ENCODE measurements at places on chromosomes 5 and 9.
A peak's percentile ranks its signal among the peaks of the same experiment; 100 is the strongest.

DNA sequence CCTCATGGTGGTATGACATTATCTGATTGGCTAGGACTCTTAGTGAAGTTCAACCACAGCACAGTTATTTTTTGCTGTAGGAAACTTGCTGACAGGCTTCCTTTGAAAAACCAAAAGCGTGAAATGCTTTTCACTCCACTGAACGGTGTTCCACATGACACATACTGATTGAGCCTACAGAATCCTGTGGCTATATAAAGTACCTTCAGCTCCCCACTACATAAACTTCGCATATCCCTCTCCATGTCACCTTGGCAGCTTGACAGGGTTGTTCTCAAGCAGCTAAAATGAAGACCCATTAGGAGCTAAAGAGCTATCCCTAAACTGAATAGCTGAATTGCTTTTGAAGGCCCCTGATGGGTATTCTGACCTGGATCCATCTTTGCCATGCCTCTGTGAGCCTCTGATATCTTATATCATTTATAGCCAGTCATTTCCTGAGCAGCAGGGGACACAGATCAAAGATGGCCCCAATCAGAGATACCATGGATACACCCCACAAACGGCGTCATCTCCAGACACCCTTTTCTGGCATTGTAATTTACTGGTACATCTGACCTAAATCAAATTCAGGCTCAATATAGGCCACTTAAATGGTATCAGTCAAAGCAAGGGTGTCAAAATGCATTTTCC, 91.5 kb downstream of the APBA1 start:
- peak; percentile 59 for DNase-seq

- DNase-seq, result no peak
Observed at GRCh38 chr5:14741131-14741530, 76.6 kb downstream of the OTULIN start.

DNA sequence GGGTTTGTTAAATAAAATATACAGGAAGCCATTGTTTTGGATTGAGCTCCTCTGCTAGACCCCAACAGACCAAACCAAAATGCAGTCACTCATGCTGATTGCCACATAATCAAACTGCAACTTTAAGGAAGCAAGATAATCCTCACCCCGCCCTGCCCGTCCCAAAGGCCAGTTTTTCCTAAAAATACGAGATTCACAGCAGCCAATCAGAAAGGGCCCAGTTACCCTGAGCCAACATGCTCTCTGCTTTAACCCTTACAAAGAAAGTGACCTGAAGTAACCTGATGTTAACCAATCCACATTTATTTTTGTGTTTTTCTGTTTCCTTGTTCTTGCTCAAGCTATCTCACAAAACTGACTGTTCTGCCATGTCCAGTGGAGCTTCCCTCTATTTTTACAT, 21.5 kb upstream of the RNF20 start:
- peak; percentile 9 for DNase-seq

DNA sequence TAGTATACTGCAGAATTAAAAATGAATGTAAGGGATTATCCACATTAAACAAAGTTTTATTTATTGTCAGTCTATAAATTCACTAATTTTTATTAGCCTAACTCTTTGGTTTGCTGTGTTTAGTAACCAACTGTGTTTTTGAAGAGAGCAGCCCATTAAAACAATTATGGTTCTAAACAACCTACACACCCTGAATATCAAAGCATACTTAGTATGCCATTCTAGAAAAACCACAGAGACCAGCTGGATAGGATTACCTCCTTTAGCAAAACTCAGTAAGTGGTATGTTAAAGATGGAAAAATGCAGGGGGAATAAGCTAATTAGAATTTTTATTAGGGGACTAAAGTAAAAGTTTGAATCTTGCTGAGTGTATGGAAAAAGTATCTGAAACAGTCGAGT, 1981.7 kb upstream of the NUDT12 start:
- peak; percentile 17 for DNase-seq

DNA sequence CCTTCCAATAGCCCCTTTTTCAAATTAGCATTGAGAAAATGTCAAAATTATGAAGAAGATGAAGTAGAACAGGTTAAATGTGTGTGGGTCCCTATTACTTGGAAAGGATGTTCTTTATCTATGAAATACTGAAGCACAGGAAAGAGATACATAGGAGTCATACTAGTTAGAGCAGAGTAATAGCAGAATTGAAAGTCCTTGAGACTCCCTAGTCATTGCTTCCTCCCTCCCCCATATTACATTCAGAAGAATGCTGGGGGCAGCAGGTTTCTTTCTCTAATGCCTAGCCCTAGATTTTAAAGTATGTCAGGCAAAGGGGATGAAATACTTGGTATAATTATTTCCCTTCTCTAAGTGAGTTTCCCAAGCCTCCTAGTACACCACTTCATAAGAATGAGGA, 4.4 kb downstream of the ZCCHC9 start:
- no peak for DNase-seq

- DNase-seq, result peak; percentile 76
Observed at GRCh38 chr5:158701406-158702177, 398.1 kb downstream of the EBF1 start.

GRCh38 chr9:77841739-77842386, 189.7 kb downstream of the GNAQ start:
- no peak for DNase-seq

DNA sequence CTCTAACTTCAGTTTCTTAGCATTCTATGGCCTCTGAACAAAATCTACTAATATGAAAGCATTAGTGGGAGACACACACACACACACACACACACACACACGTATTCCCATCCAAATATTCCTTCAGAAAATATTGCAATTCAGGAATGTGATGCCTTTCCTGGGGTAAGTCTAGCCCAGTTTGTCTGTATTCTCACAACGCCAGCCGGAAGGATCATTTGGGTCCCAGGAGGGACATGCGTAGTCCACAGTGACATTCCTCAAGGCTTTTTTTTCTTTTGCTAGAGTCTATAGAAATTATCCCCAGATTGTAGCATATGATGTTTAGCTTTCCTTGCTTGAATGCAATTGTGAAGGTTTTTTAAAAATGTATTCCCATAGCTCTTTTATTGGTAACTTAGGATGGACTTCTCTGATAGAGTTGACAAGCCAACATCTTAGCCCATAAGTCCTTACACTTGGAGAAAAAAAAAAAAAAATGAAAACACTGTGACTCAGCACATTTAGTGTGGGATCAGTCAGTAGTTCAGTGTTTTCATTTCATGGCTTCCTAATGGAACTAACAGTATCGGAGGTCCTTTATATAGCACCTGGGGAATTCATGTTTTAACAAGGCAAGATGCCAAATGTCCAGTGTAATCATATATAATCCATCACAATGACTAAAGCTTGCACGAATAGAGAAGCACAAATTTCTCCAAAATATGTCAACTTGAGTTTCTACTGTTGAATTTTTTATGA, 316.5 kb downstream of the DIRAS2 start:
- peak; percentile 69 for DNase-seq

GRCh38 chr5:168679515-168679920, 100.3 kb upstream of the PANK3 start:
- peak; percentile 67 for DNase-seq

GRCh38 chr5:11177999-11178711, 417.1 kb upstream of the DAP start:
- DNase-seq, result no peak

- DNase-seq, result no peak
Observed at GRCh38 chr9:125061391-125061790, 81.9 kb downstream of the SCAI start.

DNA sequence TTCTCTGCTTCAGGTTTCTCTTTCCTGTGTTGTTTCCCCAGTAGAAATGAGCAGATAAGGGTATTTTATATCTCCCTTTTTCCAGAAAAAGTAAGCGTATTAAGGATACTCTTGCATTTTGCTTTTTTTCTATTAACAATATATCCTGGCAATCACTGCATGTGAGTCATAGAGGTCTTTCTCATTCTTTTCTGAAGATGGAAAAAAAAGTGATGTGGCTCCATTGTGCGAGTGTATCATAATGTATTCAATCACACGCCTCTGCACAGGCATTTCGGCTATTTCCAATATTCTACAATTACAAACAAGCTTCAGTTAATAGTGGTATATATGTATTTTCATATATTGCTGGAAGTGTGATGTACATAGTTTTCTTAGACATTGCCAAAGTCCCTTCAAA, 155.9 kb downstream of the MED27 start:
- no peak for DNase-seq

DNA sequence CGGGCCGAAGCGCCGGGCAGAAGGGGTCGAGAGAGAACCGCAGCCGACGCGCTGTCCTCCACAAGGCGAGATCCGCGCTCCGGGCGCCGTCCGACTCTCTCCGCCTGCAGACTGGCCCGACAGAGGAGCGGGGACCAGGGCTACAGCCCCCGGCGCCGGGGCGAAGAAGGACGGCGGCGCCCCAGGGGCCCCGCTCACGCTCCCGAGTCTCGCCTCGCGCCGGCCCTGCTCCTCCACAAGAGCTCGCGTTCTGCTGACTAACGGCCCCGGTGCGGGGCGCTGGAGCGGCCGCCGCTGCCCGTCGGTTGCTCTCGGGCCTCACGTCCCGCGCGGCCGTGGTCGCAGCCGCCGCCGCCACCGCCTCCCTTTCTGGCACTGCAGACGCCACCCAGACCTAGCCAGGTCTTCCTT, 338 bp downstream of the ABHD17B start:
- DNase-seq, result no peak

DNA sequence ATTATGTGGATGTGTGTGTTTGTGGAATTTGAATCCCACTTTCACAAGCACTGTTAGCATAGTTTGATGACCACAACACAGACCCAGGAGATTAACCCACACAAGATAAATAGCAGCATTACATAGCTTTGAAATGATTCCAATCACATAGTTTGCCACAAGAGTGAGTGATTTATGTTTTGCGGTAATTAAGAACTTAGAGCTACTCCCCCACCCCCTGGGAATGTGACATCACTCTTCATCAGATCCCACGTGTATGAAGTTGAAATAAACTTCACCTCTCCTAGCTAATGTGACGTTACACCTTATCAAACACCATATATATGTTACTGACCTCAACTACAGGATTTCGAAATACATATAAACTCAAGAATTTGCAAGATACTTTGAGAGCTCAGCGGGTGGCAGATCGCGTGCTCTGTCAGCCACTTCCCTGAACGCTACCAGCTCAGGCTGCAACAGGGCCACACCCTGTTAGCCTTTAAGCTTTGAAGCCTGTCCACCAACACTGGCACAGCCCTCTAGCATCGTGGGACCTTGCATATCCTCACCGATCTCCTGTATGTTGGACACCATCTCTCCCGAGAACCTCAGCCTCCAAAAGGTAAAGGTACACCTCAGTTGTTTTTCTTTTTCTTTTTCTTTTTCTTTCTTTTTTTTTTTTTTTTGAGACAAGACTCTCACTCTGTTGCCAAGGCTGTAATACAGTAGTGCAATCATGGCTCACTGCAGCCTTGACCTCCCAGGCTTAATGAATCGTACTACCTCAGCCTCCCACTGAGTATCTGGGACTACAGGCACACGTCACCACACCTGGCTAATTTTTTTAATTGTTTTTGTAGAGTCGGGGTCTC, 1.7 kb upstream of the AGTPBP1 start:
- DNase-seq, result peak; percentile 95

- DNase-seq, result no peak
Observed at GRCh38 chr9:13589034-13589737, 309.7 kb upstream of the MPDZ start.

DNA sequence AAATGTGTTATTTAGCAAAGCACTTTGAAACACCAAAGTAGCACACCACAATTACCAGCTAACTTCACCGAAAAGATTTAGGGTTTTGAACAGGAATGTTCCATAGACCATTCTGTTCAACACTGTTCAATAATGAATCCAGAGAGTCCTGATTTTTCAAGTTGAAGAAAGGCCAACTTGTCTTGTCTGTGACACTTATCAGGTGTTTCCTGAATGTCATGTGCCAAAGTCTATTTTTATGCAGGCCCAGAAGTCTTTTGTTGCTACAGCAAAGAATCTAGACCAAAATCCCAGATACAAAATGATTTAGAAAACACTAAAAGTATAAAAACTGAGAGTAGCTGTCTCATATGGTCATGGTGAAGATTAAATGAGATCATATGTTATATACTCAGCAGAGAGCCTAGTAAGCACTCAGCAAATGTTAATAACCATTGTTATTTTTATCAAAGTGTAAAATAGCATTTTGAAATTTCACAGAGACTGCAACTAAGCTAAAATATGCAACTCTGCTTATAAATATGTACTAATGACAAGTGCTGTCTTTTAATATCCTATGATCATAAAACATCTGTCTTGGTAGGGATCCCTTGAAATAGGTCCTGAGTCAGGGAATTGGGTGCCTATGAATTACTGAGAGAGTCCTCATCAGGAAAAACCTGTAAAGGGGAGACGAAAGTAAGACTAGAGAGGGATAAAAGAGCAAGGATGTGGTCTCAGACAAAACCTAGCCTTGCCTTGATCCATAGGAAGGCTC, 122.4 kb upstream of the SLC12A2 start:
- DNase-seq, result no peak

DNA sequence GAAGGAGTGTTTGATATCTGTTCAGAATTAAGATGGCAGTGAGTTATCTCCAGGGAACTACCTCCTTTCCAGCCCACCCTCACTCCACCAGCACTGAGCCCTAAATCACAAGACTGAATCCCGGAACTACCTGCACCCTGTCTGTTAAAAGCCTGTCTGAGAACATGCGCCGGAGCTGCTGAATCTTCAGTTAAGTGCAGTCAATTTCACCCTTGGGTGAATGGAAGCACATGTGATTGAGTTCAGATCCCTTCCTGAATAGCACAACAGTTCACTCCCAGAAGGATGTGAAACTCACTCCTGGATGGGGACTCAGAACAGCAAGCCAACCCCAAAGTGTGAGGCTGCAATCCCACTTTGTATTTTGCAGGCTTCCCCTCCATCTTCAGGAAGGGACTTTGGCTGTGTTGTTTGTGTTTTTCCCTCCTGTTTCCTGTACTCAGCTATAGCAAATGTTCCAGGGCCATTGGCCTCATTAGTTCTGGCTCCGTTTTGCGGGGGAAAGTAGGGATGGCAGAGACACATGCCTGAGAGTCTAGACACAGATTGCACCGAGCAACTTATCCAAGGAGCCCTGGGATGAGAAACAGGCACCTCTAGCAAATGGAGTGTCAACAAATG, 43.4 kb downstream of the DPYSL3 start:
- DNase-seq, result no peak

DNA sequence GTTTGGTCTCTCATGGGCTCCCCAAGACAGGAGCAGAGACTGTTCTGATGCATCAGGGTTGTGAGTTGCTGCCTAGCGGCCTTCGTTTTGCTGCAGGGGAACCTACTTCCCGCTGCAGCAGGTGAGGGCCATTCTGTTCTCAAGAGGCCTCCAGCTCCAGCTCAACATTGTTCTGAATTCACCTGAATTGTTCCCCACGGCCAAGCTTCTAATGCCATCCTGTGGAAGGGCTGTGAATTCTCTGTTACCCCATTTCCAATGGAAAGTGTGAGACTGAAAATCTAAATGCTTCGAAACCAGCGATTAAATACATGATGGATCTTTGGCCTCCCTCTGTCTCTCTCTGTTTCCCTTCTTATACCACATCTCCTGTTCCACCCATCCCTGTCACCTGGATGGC, 349.1 kb upstream of the DAP start:
- no peak for DNase-seq

GRCh38 chr5:157729858-157730257, 1.4 kb upstream of the THG1L start:
- no peak for DNase-seq

GRCh38 chr5:78295035-78295961, 800 bp upstream of the AP3B1 start:
- DNase-seq, result peak; percentile 17

GRCh38 chr9:109017061-109017460, 3.8 kb upstream of the CTNNAL1 start:
- no peak for DNase-seq

Measured in fibroblast of skin of abdomen (primary cell).